ENCODE measurements at places on chromosomes 5 and 9.

DNA sequence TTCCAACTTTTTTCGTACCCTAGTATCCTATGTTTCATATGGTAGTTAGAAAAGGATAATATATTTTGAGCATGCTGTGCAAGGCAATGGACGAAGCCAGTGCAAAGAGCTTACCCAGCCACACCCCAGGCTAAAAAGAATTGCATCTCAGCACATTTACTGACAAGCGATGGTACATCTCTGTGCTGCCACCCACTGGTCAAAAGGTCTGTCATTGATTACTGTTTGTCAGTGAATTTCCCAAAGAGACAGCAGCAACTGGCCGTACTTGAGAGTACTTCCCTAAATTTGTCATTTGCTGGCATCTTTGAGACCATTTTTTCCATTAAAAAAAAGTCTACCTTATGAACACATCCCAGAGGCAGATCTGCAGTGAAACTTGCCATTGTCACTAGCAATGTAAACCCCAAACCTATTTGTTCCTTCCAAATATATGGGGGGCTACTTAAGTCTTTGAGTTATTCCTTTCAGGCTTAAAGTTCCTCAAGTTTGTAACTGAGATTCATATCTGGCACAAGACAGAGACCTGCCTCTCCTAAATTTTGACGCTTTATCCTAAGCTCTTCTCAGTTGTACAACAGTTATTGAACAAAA lies 184.3 kb downstream of the CTNND2 start:
- DNase-seq = peak; percentile 66

- DNase-seq = no peak
Observed at GRCh38 chr9:121348221-121348620, 21.8 kb downstream of the STOM start.

GRCh38 chr9:131312822-131313770 lies 23.6 kb downstream of the PLPP7 start:
- DNase-seq = no peak

DNA sequence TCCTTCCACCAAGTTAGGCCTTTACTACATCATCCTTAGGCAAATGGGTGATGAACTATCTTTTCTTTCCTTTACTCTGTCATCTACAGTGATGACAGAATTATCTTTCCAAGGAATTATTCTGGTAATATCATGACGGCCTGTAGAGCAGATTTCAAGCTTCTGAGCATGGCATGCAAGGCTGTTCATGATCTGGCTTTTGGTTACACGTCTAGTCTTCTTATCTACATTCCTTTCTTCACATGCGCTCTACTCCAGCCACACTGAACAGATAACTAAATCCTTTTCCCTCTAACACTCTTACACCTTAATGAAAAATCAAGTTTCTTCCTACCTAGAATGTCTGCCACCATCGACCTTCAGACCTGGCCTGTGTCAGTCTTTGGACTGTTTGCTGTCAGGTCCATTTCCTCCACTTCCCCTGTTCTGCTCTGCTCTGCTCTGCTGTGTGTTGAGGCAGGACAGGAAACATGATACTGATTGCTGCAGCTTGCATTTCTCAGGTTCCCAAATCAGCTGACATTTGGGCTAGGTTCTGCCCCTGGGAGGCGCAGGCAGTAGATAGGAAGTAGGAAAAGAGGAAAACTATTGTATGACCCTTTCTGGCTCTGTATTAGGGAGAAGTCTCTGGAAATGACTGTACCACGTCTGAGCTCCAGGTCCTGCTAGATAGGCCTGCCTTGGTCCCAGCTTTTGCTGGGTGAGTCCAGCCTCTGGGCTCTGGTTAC lies 4.2 kb downstream of the SCGB3A2 start:
- DNase-seq = no peak

DNA sequence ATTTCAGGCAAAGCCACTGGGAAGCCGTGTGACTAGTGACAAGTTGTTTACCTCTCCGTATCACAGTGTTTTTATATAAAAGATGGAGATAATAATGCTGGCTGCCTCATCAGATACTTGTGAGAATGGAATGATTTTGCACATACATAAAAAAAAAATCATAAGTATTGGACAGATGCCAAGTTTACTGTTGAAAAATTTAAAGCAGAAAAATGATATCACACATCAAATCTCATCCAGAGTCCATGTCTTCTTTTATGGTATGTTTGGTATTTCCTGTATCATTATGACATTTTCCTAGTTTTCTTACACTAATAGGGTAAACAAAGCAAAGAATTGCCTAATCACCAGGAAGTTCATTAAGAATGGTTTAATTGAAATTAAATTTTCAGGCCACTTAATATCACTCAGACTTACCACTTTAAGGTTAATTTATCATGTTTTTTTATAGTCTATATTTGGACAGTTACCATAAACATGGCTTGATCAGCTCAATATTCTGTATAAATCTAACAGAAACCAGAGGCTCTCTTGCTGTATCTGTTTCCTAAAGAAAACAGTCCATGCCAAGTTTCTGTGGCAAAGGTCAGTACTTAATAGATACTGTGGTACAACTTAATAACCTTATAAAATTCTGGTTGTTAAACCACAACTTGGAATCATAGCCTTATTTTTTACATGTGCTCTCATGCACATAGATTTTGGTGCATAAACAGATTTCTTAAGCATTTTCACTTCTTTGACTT lies 656.5 kb upstream of the RIOK2 start:
- no peak for DNase-seq

GRCh38 chr5:13731121-13731628 lies 213.3 kb downstream of the DNAH5 start:
- DNase-seq = no peak

DNA sequence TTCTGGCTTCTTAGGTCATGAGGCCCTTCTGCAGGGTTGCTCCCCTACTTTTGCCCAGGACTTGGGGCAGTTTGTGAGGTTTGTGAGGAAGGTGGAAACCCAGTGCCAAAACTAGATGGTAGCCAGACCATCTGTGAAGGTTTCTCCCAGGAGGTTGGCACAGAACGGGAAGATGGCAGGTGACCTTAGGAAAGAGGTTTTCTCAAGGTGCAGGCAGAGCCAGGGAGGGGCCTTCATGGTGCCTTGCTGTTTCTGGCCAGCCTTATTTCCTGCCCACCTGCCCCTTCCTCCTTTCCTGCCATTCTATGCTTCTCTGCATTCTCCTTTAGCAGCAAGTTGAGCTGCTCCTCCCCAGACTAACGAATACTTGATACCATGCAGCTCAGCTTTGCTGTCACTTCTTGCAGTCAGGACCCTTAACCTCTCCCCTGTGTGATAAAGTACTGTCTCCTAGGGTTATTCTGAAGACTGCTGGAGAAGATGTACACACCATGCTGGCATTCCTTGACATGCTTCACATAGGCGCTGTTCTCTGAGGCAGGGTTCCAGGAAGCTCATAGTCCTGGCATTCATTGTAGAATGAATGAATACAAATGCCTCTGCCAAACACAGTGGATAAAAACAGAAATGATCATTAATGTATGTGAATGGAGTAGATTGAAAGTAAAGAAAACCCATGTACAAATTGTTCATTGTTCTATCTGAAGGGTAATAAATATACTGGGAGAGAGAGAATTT lies 154.3 kb downstream of the KDM4C start:
- no peak for DNase-seq

GRCh38 chr5:15074651-15075050 lies 203.1 kb upstream of the ANKH start:
- DNase-seq = no peak

DNA sequence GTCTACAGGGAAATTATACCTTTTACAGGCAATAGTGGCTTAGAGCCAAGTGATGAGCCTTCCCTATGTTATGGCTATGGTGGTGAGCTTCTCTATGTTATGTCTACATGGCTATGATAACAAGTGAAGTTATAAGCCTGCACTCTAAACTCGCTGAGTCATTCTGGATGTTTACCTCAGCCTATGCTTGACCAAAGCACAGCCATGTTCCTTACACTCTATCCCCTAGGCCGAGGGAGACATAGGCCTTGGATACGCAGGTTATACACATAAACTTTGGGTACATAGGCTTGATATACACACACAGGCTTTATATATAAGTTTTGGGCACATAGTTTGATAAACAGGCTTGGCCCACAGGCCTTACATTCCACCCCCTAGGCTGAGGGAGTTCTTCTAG lies 13.8 kb downstream of the DMAC1 start:
- no peak for DNase-seq

GRCh38 chr9:33230756-33231622 lies 9.0 kb upstream of the SPINK4 start:
- no peak for DNase-seq

DNA sequence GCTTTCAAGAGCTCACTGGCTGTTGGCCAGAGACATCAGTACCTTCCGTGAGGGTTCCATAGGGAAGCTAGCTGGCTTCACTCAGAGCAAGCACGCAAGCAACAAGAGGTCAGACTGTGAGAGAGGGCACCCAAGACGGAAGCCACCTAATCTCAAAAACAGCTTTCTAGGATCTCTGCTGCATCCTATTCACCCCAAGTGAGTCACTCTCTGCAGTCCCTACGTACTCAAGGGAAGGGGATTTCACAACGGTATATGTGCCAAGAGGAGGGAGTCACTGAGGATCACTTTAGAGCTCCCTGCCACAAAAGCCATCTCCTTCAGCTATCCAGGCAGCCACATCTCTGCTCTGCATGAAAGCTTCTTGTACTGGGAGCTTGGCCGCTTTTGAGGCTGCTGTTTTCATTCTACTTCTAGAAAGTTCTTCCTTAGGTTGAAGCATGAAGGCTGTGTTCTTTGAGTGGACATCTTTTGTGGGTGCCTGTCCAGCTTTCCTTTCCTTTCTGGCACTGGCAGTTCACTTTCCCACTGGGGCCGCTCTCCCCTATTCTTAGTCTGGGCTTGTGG lies 249.5 kb downstream of the MAN2A1 start:
- DNase-seq = no peak

DNA sequence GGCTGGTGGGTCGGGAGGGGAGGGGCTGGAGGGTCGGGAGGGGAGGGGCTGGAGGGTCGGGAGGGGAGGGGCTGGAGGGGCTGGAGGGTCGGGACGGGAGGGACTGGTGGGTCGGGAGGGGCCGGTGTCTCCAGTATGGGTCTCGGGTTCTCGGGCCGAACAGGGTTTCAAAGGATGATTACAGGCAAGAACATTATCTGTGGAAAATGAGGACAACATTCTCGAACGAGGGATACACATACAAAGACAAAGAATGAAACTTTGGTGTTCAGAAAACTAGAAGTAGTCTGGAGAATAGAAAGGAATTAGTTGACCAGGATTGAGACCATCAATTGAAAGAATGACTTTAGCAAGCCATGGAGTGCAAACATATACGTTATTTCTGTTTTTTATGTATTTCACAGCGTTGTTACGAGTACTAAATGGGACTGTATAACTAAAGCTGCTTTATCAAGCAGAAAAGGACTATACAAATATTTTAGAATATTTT lies 360 bp upstream of the ZCCHC10 start:
- no peak for DNase-seq

- DNase-seq = no peak
Observed at GRCh38 chr9:77605449-77606220, 42.5 kb downstream of the GNA14 start.

GRCh38 chr5:157481265-157481664 lies 21.3 kb downstream of the NIPAL4 start:
- DNase-seq = no peak

GRCh38 chr5:95599252-95599651 lies 20.6 kb upstream of the GPR150 start:
- no peak for DNase-seq

DNA sequence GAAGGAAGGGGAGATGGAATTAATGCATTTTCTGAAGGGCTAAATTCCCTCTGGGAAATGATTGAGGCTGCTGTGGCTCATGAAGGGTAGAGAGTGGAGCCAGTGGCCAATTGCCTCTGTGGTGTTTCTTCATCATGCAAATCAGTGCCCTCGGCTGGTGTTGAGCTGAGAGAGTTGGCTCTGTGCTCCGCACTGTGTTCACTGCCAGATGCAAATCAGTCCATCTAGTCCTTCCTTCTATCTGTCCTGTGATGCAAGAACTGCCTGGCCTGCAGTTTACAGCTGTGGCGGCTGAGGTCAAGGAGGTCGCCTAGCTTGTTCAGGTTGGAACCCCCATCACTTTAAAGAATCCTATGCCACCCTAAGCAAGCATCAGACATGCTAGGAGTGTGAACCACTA lies 6.0 kb downstream of the TMEM171 start:
- peak; percentile 65 for DNase-seq

DNA sequence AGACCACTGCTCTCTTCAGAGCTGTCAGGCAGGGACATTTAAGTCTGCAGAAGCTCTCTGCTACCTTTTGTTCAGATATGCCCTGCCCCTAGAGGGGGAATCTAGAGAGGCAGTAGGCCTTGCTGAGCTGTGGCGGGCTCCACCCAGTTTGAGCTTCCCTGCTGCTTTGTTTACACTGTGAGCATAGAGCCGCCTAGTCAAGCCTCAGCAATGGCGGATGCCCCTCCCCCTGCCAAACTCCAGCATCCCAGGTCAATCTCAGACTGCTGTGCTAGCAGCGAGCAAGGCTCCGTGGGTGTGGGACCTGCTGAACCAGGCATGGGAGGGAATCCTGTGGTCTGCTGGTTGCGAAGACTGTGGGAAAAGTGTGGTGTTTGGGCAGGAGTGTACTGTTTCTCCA lies 59.9 kb downstream of the CAVIN4 start:
- no peak for DNase-seq

- no peak for DNase-seq
Observed at GRCh38 chr9:2087500-2088313, 72.6 kb downstream of the SMARCA2 start.
